ENCODE measurements at places on chromosomes 7 and 10. TPM values are rescaled to one million over a fixed set of nuclear protein-coding genes. Genes with fewer than 3 reads are reported as not detected.

PYROXD2 gene
- total RNA-seq = 41.2 TPM

ADAM8 gene
- 1.2 TPM for total RNA-seq

NUDT13 gene
- total RNA-seq = 1.2 TPM

VAX1 gene
- total RNA-seq = not detected

ABCC2 gene
- total RNA-seq = 0.33 TPM

MTURN gene
- 18.9 TPM for total RNA-seq

PRLHR gene
- total RNA-seq = not detected

SUN3 gene
- not detected for total RNA-seq

MOGAT3 gene
- total RNA-seq = not detected

CFAP46 gene
- 1.5 TPM for total RNA-seq

NPY gene
- not detected for total RNA-seq

ACSM6 gene
- total RNA-seq = not detected

NUB1 gene
- 52.1 TPM for total RNA-seq

BTBD16 gene
- 0.15 TPM for total RNA-seq

KIAA1217 gene
- total RNA-seq = 5.5 TPM

HACD1 gene
- 18.2 TPM for total RNA-seq

LIPN gene
- total RNA-seq = not detected

SLC18A3 gene
- total RNA-seq = not detected
